ENCODE measurements at places on chromosomes 7 and 10.

GRCh38 chr10:102342958-102343357 is 52.5 kb upstream of the NFKB2 start:
- DNase-seq, result peak; percentile 85

- DNase-seq, result no peak
Observed at GRCh38 chr10:109892931-109893330, 30.4 kb downstream of the XPNPEP1 start.

DNA sequence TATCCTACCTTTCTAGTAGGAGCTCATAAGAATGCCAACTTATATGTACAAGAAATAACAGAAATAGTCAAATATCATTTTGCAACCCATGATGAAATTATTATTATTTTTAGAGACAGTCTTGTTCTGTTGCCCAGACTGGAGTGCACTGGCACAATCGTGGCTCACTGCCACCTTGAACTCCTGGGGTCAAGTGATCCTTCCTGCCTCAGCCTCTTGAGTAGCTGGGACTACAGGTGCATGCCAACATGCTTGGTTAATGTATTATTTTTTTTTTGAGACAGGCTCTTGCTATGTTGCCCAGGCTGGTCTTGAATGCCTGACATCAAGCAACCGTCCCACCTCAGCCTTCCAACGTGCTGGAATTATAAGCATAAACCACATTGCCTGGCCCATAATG is 44.8 kb downstream of the TNPO3 start:
- DNase-seq, result no peak

GRCh38 chr7:74503061-74503460 is 49.4 kb downstream of the GTF2IRD1 start:
- DNase-seq, result no peak

- DNase-seq, result peak; percentile 95
Observed at GRCh38 chr7:101138213-101138870, 11.4 kb downstream of the SERPINE1 start.

DNA sequence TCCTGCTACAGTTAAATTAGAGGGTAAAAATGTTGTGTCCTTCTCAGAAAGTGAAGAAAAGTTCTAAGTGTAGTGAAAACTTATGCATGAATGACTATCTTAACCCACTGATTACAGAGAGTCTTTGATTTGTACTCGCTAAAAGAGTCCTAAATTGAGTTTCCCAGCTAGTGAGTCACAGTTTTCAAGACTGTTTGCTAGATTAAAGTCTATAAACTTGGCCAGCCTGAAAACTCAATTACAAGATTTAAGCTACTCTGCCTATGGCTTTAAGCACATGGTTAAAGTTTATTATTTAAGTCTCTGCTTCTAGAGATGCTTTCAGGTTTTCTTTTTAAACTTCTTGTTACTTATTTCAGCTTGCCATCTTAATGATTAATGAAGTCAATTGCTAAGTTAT is 44.4 kb downstream of the MRPS24 start:
- DNase-seq, result no peak

DNA sequence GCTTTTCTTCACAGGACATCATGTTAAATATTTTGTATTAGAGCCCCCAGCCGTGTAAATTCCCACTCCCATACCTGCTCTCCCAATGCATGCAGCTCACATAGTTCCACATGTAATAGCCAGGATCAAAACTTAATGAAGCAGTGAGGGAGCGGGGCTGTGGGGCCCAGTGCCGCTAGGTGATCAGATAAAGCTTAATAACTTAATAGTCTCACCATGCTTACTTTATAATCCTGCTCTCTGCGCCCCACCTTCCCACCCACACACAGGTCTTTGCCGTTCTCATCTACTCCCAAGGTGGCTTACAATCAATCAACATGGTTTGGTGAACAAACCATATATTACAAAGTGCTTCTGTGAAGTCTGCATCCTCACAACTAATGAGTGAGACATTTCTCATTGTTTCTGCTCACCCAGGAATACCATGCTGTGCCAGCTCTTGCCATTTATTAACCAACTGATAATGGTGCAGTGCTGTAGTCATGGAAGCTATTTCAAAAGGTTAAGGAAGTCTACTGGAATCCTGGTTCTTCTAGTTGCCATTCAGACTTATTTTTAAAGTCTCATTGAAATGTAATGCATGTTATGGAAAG is 156.4 kb downstream of the CTTNBP2 start:
- no peak for DNase-seq

DNA sequence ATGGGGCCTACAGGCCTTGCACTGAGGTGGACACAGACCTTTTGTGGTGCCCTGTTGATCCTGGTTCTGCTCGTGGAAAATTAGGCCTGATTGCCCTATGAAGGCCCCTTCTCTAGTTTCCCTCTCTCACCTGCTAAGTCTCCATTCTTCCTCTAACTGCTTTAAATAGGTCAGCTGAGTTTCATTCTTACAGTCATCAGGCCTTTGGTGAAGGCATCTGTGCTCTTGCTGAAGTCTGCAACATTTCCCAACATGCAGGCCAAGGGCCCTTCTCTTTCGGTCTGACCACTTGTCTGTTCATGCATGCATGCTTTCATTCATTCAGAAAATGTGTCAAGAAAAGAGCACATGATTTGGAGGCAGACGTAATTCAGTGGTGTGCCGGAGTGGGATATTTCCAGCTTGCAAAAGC is 244.0 kb downstream of the BUB3 start:
- DNase-seq, result no peak

DNA sequence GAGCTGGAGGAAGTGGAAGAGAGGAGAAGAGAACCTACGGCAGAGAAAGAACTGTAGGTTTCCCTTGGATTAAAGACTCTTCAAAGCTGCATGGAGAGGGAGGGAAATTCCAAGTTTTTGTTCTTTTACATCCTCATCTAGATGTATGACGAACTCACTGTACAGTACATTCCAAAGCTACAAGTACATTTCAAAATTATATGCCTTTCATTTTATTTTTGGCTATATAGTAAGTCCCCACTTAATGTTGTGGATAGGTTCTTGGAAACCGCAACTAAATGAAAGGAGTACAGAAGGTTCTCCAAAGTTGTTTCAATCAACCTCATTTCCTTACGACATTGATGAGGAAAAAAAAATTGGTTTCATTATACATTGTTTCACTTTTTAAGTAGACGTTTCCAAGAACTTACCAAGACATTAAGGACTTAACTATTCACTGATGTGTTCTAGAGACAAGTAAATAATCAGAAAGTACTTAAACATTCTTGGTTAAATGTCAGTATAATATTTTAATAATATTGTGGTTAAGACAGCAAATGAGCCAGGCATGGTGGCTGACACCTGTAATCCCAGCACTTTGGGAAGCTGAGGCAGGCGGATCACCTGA is 16.1 kb upstream of the JMJD1C start:
- DNase-seq, result no peak

- DNase-seq, result no peak
Observed at GRCh38 chr10:92644921-92645320, 44.8 kb upstream of the HHEX start.

- no peak for DNase-seq
Observed at GRCh38 chr10:113060201-113061053, 110.4 kb downstream of the TCF7L2 start.

- DNase-seq, result peak; percentile 19
Observed at GRCh38 chr10:127017541-127018297, 112.5 kb downstream of the DOCK1 start.

- DNase-seq, result no peak
Observed at GRCh38 chr7:112855227-112855626, 65.0 kb upstream of the TMEM168 start.

- DNase-seq, result no peak
Observed at GRCh38 chr7:28472332-28472731, 60.0 kb downstream of the CREB5 start.

- DNase-seq, result peak; percentile 93
Observed at GRCh38 chr10:43817368-43817767, 168.7 kb upstream of the ZNF32 start.

DNA sequence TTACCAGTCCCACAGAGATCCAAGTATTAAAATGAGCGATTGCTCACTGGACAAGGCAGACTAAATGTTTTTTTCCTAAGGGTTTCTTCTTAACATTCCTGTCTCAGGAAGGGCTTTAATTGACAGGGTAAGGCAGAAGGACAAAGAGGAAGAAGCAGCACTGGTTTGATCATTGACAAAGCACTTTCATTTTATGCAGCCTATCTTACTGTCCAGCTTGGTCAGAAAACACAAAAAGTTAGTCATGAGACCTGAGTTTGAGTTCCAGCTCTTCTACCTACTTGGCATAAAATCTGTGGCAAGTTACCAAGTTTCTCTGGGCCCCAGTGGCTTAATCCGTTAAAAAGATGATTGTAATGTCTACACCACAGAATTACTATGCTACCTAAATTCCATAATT is 458.5 kb downstream of the GFRA1 start:
- DNase-seq, result no peak

DNA sequence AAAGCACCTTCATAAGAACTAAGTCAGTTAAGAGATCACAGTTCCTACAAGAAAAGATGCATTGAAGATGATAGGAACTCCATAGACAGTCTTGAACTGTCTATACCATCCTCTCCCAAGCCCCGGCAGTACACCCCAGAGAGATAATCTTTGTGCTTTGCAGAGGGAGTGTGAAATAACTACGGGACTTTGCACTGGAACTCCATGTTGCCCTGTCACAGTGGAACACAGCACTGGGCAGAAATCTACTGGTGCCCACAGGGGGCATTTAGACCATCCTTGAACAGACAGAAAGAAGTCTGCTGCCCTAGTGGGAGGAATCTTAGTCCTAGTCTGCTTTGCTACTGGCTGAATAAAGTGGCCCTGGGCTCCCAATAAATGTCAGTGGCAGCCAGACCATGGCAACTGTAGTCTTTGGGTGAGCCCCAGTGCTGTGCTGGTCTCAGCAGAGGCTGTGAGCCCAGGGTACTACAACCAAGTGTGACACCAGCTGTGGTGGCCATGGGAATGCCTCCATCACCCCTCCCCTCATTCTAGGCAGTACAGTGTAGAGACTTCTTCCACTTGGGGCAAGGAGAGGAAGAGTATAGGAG is 107.7 kb upstream of the TMEM168 start:
- no peak for DNase-seq

- DNase-seq, result peak; percentile 39
Observed at GRCh38 chr10:78520737-78521430, 487.2 kb downstream of the RPS24 start.

- DNase-seq, result no peak
Observed at GRCh38 chr7:39271402-39271801, 293.7 kb downstream of the POU6F2 start.

DNA sequence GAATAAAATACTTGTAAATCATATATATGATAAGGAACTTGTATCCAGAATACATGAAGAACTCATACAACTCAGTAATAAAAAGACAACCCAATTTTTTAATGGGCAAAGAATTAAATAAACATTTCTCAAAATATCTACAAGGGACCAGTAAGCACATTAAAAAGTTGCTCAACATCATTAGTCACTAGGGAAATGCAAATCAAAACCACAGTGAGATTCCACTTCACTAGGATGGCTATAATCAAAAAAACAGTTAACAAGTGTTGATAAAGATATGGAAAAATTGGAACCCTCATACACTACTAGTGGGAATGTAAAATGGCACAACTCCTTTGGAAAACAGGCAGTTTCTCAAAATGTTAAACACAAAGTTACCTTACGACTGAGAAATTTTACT is 40.3 kb upstream of the YAE1 start:
- peak; percentile 31 for DNase-seq

DNA sequence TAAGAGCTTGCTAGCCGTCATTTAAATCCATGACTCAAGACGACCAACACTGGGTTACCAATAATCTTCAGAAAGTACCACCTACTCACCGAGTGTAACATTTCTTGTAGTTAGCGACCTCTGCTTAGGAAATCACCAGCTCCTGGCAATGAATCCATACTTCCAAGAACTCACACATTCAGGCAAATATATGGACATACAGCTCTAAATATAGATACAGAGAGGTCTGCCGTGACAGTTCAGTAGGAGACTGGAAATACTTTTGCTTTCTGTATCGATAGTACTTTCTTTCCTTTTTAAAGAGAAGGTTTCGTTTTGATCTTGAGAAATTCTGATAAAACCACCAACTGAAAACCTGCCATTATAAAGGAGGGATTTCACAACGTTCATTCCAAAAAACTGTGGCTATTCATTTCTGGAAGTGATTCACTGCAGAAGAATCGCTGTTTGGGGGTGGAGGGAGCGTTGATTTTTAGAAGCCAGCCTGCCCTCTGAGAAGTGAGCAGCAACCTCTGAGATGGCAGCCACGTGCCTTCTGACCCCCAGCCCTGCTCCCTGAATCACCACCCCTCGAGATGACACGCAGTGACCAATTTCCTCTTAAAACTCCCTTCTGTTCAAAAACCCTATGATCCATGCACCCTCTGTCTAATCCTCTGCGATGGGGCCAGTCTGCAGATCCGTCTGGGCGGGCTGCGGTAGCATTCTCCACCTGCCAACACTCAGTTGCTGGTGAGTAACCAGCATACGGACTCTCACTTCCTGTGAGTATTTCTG is 179.0 kb upstream of the KLF14 start:
- DNase-seq, result peak; percentile 98

DNA sequence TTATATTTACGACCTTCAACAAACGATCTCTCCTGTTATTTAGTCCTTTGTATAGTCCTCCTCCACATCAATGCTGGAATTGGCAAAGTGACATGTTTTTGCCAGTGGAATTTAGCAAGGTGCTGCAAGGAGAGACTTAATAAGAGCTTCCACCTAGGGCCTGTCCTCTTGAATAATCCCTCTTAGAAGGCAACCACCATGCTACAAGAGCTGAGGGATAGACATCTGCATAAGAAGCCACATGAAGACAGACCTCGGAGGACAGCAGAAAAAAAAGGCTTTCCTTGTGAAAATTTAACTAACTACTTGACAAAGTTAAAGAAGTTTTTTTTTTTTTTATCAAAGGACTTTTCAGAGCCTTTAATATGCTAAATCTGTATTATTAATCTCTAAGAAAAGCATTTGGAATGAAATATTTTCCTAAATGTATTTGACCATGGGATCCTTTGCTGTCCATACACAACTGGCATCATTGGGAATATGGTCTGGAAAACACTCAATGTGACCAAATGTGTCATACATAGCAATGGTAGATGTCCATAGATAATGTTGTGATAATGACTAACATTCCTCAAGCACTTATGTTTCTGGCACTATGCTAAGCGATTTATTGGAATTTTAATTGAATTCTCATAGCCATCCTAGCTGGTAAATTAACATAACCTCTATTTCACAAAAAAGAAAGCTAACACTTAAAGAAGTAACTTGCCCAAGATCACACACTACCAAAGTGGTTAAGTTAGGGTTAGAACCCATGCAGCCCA is 13.2 kb downstream of the HYCC1 start:
- no peak for DNase-seq

DNA sequence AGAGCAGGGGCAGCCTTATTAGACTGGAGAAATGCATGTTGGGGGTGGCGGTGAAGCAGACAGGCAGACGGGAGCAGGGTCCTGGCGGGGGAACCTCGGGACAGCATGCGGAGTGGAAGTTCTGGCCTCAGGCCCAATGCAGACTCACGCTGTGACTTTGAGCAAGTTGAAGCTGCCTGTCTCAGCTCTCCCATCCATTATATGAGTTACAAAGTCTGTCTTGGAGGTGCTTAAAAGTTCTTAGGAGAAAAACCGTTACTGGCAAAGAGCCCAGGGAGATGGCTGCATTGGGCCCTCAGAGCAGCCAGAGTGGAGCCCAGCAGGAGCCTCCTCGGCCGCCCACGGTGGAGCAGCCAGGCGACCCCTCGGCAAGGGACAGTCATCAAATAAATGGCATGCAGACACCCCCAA is 509.5 kb downstream of the PLXNA4 start:
- peak; percentile 70 for DNase-seq
